ENCODE measurements at places on chromosomes 2 and 18.
A peak's percentile ranks its signal among the peaks of the same experiment; 100 is the strongest.

- DNase-seq = no peak
Measured at GRCh38 chr2:238573065-238573778, 146.5 kb downstream of the ASB1 start.

- no peak for DNase-seq
Measured at GRCh38 chr2:27347641-27348040, 8.9 kb downstream of the GTF3C2 start.

GRCh38 chr2:122590524-122590923 is 835.1 kb downstream of the TSN start:
- DNase-seq = no peak

- no peak for DNase-seq
Measured at GRCh38 chr2:226738191-226738820, 61.3 kb downstream of the IRS1 start.

- DNase-seq = no peak
Measured at GRCh38 chr2:54666131-54666633, 57.3 kb upstream of the EML6 start.

DNA sequence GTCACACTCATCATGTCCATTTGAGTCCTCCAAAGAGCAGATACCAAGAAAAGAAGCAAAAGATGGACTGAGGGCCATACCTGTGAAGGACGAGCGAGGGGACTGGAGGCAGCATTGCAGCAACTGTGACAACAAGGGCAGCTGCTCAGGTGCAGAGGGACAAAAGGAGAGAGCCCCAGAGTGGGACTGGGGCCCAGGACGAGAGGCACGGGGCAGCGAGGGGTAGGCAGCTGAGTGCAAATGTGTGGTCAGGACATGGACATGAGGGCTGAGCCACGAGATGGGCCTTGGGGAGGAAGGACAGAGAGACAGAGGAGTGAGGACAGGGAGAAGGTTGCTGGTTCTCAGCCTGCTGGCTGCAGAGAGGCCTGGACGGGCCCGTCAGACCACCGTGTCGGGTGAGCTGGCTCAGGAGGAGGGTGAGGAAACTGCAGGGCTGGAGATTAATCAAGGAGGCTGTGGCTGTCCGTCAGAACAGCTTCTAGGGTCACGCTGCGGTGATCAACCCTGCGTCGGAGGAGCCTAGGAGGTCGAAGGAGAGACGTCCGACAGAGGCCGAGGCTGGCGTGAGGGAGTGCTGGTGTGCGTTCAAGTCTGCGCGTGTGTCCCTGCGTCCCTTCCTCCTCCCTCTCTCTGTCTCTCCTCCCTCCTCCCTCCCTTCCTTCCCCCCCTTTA is 206.8 kb upstream of the HDAC4 start:
- DNase-seq = no peak

- DNase-seq = no peak
Measured at GRCh38 chr2:289362-290089, 1.6 kb upstream of the ALKAL2 start.

GRCh38 chr18:49681387-49681786 is 119.5 kb downstream of the LIPG start:
- DNase-seq = no peak

- no peak for DNase-seq
Measured at GRCh38 chr2:205860885-205861284, 178.6 kb downstream of the NRP2 start.

- no peak for DNase-seq
Measured at GRCh38 chr2:36355890-36356297, 316 bp downstream of the CRIM1 start.

GRCh38 chr2:61210332-61210981 is 48.5 kb downstream of the C2orf74 start:
- no peak for DNase-seq

GRCh38 chr2:71460595-71461303 is 7.4 kb downstream of the DYSF start:
- no peak for DNase-seq

GRCh38 chr2:109141006-109141600 is 12.1 kb downstream of the SH3RF3 start:
- no peak for DNase-seq

GRCh38 chr18:50162486-50163304 is 32.3 kb downstream of the MYO5B start:
- DNase-seq = no peak

GRCh38 chr2:137508739-137509384 is 455.4 kb upstream of the HNMT start:
- no peak for DNase-seq

DNA sequence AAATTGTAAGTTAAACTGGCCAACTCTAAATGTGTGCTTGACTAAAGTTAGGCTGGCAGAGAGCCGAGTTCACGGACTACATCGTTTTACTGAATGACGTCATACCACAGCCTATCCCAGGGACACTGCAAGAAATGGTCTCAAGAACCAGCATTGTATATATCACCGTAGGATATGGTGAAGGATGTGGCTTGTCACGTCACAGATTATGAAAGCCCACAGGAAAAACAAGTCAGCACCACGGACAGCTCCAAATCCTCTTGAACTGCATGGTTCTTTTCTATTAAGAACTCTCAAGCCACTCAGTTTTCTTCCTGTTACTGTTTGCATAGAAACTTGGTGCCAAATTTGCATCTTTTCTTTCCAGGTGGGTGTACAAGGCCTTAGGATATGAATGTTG is 85.1 kb upstream of the ACAA2 start:
- DNase-seq = peak; percentile 38

GRCh38 chr18:55405475-55405874 is 182.5 kb downstream of the TCF4 start:
- DNase-seq = no peak

- no peak for DNase-seq
Measured at GRCh38 chr2:146844226-146844990, 1000.4 kb upstream of the ACVR2A start.

DNA sequence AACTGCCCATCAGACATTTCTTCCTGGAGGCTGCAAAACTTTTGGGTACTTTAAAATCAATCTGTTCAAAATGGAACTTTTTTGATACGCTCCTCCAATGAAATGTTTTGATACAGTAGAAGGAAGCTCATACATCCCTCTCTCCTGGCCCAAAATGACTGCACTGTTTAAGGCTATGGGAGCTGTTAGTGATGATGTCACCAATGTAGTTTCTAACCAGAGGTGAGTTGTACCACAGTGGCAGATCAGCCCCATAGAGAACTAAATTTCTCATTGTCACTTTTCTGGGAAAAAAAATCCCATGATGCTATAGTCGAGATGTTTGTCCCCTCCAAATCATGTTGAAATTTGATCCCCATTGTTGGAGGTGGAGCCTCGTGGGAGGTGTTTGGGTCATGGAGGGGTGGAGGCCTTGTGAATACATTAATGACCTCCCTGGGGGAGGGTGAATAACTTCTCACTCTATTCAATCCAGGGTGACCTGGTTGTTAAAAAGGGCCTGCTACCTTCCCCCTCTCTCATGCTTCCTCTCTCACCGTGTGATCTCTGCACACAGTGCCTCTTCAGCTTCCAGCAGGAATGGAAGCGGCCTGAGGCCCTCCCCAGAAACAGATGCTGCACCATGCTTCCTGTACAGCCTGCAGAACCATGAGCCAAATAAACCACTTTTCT is 117.4 kb upstream of the NPAS2 start:
- DNase-seq = no peak

DNA sequence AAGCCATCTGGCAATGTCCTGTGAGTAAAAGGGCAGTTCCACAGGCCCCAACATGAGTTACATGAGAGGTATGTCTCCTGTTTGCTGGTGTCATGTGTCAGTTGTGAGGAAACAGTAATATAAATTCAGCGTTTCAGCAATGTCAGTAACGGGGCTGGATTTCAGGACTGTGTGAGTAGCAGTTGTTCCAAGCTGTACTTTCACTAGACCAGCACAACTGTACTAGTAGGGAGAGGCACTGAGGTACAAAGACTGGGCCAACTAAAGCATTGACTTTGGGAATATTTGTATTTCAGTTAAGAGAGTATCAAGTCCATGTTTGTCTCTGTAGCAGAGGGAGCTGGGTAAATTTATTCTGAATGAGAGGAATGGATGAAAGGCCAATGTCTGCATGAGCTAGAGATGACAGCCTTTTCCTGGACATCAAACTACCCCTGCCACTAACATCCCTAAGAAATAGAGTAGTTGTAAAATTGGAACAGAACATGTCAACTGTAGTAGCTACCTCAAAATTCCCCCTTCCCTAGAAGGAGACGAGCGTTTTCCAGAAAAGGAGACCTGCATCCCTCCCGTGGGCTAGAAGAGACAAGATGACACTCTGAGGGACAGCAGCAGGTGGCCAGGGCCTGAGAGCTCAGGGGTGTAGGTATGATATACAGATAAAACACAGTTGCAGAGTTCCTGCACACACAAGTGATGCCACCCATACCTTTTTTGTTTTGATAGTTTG is 24.4 kb downstream of the EIF4E2 start:
- DNase-seq = no peak

DNA sequence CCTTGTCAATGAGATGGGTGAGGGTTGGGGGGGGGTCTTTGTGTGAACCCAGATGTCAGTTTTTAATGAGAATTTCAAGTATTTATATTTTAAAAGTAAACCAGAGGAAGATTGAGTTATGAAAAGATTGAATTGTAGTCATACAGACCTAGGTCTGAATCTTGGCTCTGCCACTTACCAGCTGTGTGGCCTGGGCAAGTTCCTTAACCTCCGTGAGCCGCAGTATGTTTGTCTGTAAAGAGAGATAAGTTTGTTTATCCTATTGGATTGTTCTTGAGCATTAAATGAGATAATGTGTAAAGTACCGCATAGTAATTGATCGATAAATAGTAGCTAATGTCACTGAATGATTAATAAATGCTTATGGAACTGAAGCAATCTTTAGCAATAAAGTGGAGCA is 63.8 kb downstream of the EML6 start:
- DNase-seq = no peak

DNA sequence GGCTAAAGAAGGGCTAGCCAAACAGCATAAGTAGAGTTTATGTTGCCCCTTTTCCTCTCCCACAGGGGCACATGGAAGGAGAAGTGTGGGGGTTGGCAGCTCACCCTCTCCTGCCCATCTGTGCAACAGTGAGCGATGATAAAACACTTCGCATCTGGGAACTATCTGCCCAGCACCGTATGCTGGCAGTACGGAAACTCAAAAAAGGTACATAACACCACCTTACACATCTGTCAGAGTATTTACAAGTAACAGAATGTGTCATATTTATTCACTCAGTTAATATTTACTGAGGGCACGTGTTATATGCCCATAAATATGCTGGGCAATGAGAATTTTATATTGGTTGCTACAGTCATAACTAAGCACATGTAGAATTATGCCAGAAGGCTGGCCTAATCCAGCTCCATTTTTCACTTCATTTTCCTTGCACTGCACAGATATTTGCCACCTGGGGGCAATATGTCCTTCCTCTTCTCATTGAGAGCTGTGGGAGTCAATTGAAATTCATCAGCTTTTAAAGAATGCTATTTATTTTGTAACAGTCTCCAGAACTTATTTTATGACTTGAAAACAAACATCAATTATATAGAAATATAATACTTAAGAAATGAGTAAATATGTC is 150.6 kb downstream of the RTN4 start:
- DNase-seq = peak; percentile 20

DNA sequence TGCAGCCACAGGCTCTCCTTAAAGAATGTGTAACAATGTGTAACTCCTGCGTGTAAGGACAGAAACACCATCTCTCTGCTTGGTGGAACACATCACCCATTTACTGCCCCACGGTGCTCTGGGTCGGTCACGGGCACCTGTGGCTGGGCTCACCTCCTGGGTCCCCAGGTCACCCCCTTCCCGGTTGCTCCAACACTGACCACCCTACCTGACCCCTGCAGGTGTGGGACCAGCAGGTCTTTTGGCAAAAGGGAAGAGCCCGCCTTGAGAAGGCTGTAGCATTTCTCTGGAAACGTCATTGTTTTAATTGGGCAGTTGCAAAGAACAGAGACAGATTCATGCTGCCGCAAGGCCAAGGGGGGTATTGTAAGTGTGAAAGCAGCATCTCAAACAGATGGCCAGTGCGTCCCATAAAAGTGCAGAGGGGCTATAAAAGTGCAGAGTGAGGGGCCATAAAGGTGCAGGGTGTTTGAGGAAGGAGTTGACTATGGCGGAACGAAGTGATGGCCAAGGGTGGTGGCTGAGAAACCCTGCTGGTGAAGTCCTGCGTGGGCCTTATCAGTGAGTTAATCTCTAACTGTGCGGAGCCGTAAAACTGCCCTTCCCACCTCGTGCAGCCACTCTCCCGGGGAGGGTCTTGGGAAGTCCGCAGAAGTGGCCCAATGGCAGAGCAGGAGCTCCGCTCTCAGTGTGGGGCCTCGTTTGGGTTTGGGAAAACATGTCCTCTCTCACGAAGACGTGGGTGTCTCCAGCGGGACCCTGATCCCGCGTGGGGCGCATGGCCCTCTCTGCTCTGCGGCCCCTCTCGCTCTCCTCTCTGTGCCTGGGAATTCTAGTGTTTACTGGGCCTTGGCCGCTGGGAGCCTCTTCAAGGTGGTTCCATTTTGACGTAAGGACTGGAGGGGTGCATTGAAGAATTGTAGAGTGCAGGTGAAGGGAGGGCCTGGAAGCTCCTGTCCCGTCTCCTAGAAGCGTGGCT is 13.7 kb upstream of the NEU4 start:
- DNase-seq = no peak

DNA sequence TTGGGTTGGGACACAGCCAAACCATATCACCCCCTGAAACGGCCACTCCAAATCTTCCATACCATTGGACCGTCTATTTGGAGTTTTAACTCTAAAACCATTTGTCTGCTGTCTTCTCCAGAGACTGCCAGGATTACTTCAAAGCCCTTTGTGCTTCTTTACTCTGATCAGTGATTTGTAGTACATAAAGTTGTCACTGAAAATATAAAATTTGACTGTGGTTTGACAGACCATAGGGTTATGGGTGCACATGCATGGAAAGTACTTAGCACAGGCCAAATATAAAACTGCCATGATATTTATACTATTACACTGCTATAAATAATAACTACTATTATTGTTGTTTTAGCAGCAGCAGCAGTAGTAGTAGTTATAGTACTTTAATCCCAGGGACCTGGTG is 53.7 kb upstream of the AQP4 start:
- no peak for DNase-seq

- DNase-seq = no peak
Measured at GRCh38 chr2:118430510-118431164, 342.4 kb downstream of the INSIG2 start.

DNA sequence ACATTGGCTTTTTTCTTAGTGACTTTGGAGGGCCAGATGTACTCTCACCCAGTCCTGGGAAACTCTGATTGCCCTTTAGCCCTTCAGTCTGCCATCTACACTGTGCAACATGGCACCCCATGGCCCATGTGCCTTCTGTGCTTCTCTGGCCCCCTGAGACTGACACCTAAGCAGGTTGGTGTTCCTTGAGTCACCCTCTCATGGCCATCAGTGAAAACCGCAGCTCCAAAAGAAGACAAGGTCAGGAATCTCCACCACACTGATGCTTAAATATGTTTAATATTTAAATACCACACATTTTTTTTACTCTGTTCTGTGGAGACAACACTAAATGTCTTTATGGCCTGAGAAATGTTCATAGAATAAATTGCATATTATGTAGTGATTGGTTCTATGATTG is 23.9 kb downstream of the DCC start:
- DNase-seq = no peak

GRCh38 chr18:989425-989824 is 84.8 kb downstream of the ADCYAP1 start:
- DNase-seq = no peak

- DNase-seq = no peak
Measured at GRCh38 chr2:101897301-101897700, 94.5 kb upstream of the IL1R2 start.

- DNase-seq = no peak
Measured at GRCh38 chr2:196441527-196441926, 198.0 kb upstream of the CCDC150 start.

- DNase-seq = no peak
Measured at GRCh38 chr2:100270381-100271146, 51.7 kb downstream of the LONRF2 start.
